ENCODE measurements at places on chromosomes 3 and 15.
A peak's percentile ranks its signal among the peaks of the same experiment; 100 is the strongest.

GRCh38 chr3:134008630-134009156 lies 21.0 kb downstream of the SLCO2A1 start:
- H3K4me3 ChIP-seq: no peak overlapping the region
- DNase-seq: peak; percentile 89
- H3K27ac ChIP-seq: peak overlapping the region; percentile 96
- H3K4me1 ChIP-seq: peaks cover 28% of the 10 kb centered on the region

DNA sequence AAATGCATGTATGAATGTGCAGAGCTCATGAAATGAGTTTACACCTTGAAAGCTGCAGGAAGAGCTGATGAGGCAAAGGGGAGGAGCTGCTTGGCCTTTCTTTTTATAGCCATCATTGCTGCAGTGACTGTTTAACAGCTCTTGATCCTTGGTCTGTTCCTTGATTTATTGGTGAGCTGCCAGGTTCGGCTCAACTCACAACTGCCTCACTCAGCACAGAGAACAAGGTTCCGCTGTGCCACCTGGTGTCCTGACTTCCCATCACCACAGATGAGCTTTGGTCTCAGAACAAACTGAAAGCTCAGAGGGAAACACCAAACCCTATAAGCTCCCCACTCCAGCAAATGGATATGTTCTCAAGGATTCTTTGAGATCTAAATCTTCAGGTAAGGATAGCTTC lies 626.1 kb downstream of the MAGI1 start:
- H3K36me3 ChIP-seq: no peaks in the 10 kb centered on the region
- no peaks in the 10 kb centered on the region for H3K27me3 ChIP-seq
- H3K4me3 ChIP-seq: no peak overlapping the region

GRCh38 chr3:123246866-123247265 lies 45.1 kb downstream of the SEC22A start:
- H3K4me1 ChIP-seq: no peaks in the 10 kb centered on the region
- no peaks in the 10 kb centered on the region for H3K27me3 ChIP-seq
- H3K27ac ChIP-seq: no peak overlapping the region
- no peak for DNase-seq
- H3K36me3 ChIP-seq: peaks cover 40% of the 10 kb centered on the region
- no peak overlapping the region for H3K4me3 ChIP-seq

DNA sequence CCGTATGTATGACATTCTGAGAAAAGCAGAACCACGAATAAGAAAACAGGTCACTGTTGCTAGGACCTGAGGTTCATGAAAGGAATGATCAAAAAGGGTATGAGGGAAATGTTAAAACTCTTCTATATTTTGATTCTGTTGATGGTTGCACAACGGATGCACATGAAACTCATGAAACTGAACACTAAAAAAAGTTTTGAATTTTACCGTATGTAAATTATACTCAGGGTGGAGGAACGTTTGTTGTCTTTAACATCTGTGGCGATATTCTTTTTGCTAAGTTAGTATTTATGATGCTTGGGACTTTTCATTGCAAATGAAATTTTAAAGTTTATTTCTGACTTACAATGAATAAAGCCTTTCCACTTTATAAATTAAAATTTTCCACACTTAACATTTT lies 55.4 kb downstream of the STAG1 start:
- H3K27me3 ChIP-seq: no peaks in the 10 kb centered on the region
- DNase-seq: no peak
- H3K27ac ChIP-seq: no peak overlapping the region
- no peaks in the 10 kb centered on the region for H3K4me1 ChIP-seq
- no peak overlapping the region for H3K4me3 ChIP-seq
- H3K36me3 ChIP-seq: no peaks in the 10 kb centered on the region

DNA sequence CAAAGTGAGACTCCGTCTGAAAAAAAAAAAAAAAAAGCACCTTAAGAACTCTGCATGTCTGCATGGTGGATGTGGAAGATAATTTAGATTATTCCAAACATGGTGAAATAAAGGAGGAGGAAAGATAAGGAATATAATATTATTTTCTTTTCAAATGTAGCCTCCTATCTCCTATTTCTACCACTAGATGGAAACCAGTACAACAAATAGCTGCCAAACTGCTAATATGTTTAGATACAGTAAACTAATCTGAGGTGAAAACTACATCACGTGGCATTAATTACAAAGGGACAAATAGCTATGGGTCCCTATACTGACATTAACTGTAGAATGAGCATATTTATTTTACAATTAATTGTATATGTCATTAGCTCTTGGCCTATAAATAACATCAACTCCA lies 197.8 kb downstream of the TBC1D5 start:
- H3K27me3 ChIP-seq: no peaks in the 10 kb centered on the region
- H3K36me3 ChIP-seq: no peaks in the 10 kb centered on the region
- H3K4me3 ChIP-seq: no peak overlapping the region
- no peaks in the 10 kb centered on the region for H3K4me1 ChIP-seq

- no peaks in the 10 kb centered on the region for H3K27me3 ChIP-seq
- H3K4me1 ChIP-seq: no peaks in the 10 kb centered on the region
- no peak overlapping the region for H3K27ac ChIP-seq
- H3K4me3 ChIP-seq: no peak overlapping the region
- no peak for DNase-seq
These were observed 261.5 kb upstream of the LRTM1 start for GRCh38 chr3:55189359-55189801.

DNA sequence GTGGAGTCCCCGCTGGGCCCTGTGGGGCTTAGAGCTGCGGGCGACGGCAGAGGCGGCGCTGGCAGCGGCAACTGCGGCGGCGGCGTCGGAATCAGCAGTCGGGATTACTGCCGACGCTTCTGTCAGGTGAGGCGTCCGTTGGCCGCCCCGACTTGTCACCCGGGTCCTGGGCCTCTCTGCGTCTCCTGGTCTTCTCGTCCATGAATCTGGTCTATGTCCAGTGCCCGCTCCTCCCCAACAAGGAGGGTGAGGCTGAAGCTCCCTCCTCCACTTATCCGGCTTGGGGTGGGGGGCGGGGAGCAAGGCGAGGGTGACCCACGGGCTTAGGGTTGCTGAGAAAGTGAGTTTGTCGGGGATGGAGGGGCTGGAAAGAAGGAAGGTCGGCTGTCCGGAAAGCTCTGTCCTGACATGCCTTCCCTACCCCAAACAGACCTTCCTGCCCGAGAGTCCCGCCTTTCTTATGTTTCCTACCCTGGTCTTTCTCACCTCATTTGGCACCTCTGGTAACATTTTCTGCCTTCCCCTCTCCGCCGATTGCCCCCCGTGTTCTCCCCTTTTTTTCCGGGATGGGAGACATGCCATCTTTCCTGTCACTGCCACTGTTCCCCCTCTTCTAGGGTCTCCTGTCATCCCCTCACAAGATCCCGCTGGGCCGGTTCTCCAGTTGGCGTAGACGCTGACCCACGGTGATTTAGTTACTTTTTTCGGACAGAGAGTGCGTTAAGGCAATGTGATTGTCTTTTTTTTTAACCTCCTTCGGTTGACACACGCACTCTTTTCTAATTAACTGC lies 520 bp downstream of the ZNF654 start:
- no peaks in the 10 kb centered on the region for H3K27me3 ChIP-seq
- peak overlapping the region; percentile 96 for H3K4me3 ChIP-seq
- no peak for DNase-seq

GRCh38 chr3:124333931-124334640 lies 342.2 kb upstream of the ROPN1 start:
- no peak for DNase-seq
- H3K4me3 ChIP-seq: no peak overlapping the region
- no peak overlapping the region for H3K27ac ChIP-seq
- no peaks in the 10 kb centered on the region for H3K27me3 ChIP-seq

- H3K4me3 ChIP-seq: no peak overlapping the region
- H3K27me3 ChIP-seq: no peaks in the 10 kb centered on the region
- H3K4me1 ChIP-seq: no peaks in the 10 kb centered on the region
- H3K27ac ChIP-seq: peak overlapping the region; percentile 19
These were observed 44.6 kb downstream of the HACD2 start for GRCh38 chr3:123540285-123540684.

GRCh38 chr15:59111251-59111650 lies 6.3 kb downstream of the CCNB2 start:
- H3K27ac ChIP-seq: no peak overlapping the region
- no peaks in the 10 kb centered on the region for H3K27me3 ChIP-seq
- peaks cover 8% of the 10 kb centered on the region for H3K4me1 ChIP-seq
- no peak overlapping the region for H3K4me3 ChIP-seq
- peaks cover 98% of the 10 kb centered on the region for H3K36me3 ChIP-seq

DNA sequence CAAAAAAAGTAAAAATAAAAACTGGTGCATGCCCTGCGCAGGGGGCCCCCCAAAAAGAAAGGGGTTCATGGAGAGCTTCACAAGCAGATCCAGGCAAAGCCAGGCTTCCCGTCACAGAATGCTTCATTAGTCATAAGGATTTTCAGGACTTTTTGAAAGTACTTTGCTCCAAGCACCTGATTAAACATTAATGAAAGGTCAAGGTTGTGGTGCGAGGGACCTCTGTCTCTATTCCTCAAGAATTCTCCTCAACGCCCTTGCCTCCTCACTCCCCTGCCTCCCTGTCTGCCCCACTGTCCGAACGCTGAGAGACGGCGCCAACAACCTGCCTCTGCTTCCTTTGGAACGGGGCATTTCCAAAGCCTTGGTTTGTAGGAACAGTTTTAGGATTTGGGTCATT lies 240.1 kb upstream of the IGF1R start:
- H3K4me1 ChIP-seq: no peaks in the 10 kb centered on the region
- no peak for DNase-seq
- no peaks in the 10 kb centered on the region for H3K36me3 ChIP-seq
- H3K27me3 ChIP-seq: no peaks in the 10 kb centered on the region
- H3K4me3 ChIP-seq: no peak overlapping the region
- H3K27ac ChIP-seq: no peak overlapping the region

DNA sequence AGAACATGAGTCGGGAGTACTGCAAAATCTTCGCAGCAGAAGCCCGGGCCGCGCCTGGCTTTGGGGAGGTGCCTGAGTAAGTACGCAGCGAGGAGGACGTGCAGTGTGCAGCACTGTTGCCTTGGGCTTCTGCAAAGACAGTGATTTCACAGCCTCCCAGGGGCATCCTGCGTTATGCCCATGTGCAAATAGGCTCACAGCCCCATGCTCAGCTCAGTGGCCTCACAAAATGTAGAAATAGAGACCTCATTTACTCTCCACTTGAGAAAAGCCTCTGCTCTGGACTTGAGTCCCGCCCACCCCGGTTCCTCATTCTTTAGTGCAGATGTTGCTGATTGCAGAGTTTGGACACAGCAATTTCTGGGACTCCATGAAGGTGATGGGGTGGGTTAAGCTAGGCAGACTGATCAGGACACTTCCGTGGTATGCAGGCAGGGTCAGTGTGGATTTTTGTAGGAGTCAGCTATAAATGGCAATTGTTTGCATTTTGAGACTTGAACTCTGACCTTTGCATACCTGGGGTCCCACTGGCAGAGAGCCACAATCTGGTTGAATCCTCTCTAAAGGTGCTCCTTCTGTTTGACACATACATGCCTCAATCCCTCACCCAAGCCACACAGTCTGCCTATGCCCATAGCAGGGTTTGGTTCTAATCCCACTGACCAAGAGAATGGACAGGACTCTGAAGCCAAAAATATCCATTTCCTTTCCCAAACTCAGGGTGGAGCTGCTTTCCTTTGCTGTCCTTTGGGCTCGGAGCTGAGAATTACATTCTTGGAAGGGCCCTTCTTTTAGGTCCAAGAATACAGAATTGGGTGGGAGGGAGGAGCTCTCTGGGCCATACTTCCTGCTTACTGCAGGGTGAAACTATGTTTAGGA lies 20.7 kb upstream of the SLC28A1 start:
- no peaks in the 10 kb centered on the region for H3K36me3 ChIP-seq
- no peak overlapping the region for H3K27ac ChIP-seq
- DNase-seq: no peak
- peaks cover 18% of the 10 kb centered on the region for H3K4me1 ChIP-seq
- no peaks in the 10 kb centered on the region for H3K27me3 ChIP-seq
- no peak overlapping the region for H3K4me3 ChIP-seq

DNA sequence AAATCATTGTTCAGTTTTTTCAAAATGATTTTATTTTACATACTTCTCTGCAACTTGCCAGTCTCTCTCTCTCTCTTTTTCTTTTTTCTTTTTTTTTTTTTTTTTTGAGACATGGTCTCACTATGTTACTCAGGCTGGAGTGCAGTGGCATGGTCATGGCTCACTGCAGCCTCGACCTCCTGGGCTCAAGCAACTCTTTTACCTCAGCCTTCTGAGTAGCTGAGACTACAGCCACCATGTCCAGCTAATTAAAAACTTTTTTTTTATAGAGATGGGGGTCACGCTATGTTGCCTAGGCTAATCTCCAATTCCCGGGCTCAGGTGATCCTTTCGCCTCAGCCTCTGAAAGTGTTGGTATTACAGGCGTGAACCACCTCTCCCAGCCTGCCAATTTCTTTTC lies 12.1 kb upstream of the ARID3B start:
- H3K27ac ChIP-seq: peak overlapping the region; percentile 90
- peaks cover 54% of the 10 kb centered on the region for H3K4me1 ChIP-seq
- H3K4me3 ChIP-seq: no peak overlapping the region
- DNase-seq: no peak

DNA sequence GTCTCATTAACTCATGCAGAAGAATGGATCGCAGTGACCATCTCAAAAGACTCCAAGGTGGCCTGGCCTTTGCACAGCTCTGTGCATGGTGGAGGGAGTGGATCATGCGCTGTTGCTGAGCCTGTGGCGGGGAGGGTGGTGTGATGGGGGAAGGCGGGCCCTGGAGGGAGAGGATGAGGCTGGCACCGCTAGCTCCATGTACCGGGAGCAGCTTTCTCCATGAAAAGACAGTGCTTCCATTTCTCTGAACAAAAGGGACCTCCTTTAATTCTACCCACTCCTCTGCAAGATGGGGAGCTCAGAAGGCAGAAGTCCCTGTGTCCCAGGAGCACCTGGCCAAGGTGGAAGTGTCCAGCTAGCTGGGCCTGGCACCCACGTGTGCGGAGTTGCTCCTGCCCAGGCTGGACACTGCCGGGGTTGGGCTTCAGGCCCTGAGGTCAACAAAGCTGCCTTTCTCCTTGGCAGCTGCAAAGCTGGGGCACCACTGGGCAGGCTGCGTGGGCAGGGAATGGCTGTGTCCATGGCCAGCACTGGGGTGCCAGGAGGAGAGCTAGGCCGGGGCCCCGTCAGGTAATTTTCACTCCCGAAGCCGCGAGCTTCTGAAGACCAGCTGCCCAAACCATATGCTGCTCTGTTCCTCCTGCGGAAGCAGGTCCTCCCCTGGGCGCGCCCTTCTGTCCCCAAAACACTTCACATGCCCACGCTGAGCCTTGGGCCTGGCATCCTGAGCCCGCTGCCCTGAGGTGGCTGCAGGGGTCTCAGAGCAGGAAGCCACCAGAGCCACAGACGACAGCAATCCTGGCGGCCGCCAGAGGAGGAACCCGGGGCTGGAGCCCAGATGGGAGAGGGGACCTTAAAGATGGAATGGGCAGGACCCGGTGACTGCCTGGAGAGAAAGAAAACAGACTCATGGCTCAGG lies 6.4 kb downstream of the MAP6D1 start:
- H3K4me1 ChIP-seq: peaks cover 4% of the 10 kb centered on the region
- H3K27me3 ChIP-seq: no peaks in the 10 kb centered on the region
- H3K4me3 ChIP-seq: no peak overlapping the region
- H3K27ac ChIP-seq: no peak overlapping the region

DNA sequence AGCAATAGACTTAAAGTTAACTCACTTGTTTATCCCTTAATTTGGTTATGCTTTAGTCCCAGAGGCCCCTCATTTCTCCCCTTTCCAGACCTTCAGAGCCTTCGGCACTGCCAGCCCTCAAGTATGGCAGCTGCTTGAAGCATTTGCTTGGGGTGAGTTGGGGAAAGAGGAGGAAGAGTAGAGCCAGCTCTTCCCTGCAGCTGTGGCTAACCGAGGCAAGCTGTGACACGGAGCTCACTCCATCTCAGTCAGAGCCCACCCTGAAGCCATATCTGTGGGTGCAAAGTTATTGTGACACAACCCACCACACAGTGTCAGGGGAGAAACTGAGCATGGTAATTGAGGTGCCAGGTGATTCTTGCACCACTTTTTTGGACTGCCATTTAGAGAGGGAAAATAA lies 66.1 kb downstream of the FILIP1L start:
- no peak overlapping the region for H3K4me3 ChIP-seq
- no peaks in the 10 kb centered on the region for H3K36me3 ChIP-seq
- no peaks in the 10 kb centered on the region for H3K27me3 ChIP-seq
- no peak for DNase-seq
- peak overlapping the region; percentile 95 for H3K27ac ChIP-seq

Measured in RWPE2 (cell line).